Bronchial epithelial cell (primary cell): ENCODE measurements at places on chromosomes 1 and 21.

GRCh38 chr21:40902299-40902698, 55.3 kb upstream of the DSCAM start:
- DNase-seq: no peak

GRCh38 chr1:93585059-93585966, 96.3 kb downstream of the BCAR3 start:
- DNase-seq: peak; percentile 74

DNA sequence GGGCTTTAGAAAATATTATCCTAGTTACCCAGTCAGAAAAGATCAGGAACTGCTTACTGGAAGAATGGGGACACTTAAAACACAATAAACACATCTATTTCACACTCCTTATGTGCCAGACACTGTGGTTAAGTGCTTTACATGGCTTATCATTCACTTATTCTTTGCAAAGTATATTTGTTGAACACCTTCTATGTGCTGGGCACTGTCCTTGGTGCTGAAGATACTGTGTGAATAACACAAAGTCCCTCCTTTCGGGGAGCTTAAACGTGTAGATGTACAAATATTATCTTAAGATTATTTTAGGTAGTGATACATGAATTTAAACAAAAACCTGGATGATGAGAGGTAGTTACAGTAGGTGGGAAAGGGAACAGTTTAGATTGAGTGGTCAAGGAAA, 169.3 kb downstream of the ST6GALNAC5 start:
- DNase-seq: peak; percentile 46

GRCh38 chr1:109988349-109988914, 3.9 kb downstream of the AHCYL1 start:
- DNase-seq: no peak

DNA sequence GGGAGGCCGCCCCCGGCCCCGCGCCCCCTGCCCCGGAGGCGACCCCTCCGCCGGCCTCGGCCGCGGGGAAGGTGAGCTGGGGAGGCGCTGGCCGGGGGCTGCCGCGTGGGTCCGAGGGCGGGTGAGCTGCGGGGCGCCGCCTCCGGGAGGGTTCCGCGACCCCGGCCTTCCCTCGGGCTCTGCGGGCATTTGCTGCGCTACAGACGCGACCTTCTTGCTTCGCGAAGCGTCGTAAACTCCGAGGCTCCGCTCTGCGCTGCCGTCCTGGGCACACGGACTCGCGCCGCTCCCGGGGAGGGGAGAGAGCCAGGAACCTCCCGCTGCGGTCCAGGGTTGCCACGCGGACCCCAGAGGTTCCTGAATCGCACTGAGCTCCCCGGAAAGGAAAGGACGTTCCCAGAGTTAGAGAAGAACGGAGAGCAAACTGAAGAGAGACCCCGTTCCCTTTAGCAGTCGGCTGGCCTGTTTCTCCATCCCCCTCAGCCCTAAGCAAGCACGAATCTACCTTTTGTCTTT, 345 bp downstream of the SLX9 start:
- DNase-seq: no peak

GRCh38 chr1:99358770-99359169, 94.5 kb downstream of the PLPPR4 start:
- DNase-seq: peak; percentile 4

DNA sequence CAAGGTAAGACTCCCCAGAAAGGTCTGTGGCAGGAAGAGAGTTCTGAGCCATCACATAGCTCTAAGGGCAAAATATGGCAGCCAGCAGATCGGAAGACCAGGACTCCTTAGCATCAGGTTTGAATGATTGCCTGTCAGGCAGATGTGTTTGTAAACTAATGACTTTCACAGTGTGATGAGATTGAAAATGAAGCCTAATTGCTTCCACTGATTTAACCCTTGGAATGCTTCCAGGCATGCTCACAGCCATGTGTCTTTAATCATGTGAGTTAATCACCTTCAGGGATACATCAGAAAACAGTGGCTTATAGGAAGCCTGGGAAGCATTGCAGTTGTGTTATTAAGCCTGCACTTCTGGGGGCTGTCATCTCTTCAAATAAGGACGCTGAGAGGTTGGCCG, 82.8 kb downstream of the LRRC53 start:
- DNase-seq: no peak

DNA sequence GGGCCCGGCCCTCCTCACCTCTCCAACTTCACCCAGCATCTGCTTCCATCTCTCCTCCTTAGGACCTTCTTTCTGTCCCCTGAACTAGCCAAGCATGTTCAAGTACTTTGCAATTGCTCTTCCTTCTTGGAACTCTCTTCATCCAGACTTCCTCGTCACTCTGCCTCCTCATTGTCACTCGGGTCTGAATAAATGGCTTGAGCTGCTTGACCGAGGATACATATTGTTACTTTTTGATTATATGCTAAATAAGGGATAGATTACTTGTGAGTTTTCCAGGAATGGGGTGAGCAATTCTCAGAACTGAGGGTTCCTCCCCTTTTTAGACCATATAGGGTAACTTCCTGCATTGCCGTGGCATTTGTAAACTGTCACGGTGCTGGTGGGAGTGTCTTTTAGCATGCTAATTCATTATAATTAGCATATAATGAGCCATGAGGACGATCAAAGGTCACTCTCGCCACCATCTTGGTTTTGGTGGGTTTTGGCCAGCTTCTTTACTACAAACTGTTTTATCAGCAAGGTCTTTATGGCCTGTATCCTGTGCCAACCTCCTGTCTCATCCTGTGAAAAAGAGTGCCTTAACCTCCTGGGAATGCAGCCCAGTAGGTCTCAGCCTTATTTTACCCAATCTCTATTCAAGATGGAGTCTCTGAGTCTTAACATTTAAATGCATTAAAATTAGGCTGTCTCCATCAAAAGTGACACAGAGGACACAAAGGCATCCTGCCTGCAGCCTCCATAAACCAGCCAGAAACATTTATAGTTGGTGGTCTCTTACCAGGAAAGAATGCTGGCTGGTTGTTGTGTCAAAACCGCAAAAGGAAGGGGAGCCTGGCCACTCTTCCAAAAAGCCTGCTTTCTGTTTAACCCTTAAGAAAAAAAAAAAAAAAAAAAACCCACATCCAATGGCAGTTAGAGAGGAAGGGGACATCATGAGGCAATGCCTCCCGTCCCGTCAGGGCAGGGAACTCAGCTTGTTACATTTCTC, 179.3 kb downstream of the KAZN start:
- no peak for DNase-seq

DNA sequence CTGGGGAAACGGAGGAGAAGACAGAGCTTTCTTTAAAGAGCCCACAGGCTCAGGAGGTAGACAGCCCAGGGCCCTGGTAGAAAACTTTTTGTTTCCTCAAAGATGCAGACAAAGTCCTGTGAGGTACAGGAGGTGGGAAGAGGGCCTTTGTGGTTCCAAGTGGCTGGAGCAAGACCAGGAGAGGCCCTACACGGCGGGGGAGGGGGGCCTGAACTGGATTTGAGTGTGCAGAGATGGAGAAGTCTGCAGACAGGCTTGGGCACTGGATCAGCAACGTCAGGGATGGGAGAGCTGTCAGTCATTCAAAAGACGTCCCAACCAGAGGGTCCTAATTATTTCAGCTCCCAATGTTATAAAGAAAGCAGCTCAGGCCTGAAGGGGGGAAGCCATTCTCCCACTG, 126.2 kb downstream of the EPHB2 start:
- no peak for DNase-seq

DNA sequence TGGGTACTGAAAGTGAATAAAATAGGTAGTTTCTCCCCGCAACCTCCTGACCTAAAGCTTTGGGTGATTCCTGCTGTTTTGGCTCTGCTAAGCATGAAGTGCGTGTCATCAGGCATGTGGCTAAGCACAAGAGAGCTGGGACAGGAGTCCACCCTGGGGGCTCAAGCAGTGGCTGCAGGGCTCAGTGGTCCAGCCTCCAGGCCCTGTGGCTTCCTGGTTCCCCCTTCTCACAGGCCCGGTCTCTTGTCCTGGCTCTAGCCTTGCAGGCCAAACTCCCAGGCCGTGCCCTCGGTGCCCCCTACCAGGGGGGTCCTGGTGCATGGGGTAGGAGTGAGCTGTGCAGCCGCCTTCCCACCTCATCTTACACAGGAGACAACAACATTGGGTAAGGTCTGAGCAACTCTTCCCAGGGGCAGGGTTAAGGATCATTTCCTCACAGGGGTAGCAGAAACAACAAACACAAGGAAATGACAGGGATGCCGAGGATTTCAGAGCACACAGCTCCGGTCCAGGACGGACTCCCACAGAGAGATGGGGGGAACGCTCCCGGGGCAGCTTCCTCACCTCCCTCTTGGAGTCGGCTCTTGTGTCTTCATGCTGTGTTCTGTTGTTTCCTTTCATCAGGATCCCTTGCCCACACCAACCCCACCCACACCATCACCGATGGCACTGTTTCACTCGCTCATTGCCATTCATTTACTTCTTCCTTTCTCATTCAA, 19.8 kb upstream of the SLC2A1 start:
- no peak for DNase-seq
